Hematopoietic multipotent progenitor cell treated with erythropoietin and hydrocortisone succinate and interleukin-3 and kit ligand, for 4 days (in vitro differentiated cells): ENCODE measurements at places on chromosomes 2 and 18.

DNA sequence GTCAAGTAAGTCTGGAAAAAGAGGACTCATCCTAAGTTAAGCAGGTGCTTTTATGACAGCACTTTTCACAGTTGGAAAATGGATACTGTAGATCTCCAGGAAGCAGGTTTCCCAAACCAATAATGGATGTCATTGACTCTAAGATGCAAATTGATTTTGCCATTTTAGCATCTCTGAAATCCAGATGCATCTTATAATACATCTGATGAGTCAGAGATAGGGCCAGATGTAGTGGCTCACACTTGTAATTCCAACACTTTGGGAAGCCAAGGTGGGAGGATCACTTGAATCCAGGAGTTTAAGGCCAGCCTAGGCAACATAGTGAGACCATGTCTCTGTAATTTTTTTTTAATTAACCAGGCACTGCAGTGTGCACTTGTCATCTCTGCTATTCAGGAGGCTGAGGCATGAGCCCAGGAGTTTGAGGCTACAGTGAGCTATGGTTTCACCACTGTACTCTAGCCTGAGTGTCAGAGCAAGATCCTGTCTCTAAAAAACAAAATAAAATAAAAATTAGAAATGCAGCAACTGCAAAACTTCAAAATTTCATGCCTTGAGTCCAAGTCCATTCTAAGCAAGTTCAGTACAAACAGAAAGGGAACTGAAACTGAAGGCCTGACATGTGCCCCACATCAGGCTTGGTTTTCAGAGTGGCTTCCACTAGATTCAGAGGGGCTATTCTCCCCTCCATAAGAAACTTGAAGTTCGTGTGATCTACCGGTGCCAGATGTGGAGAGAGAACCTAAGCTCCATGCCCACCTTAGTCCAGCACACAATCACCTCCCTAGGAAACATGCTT lies 267.8 kb upstream of the NCKAP5 start:
- no peak for DNase-seq

GRCh38 chr2:50719837-50720696 lies 311.9 kb downstream of the NRXN1 start:
- no peak for DNase-seq

GRCh38 chr2:206456078-206456754 lies 12.9 kb downstream of the ADAM23 start:
- no peak for DNase-seq

- DNase-seq, result no peak
Measured at GRCh38 chr2:6966446-6966940, 49.3 kb downstream of the RNF144A start.

DNA sequence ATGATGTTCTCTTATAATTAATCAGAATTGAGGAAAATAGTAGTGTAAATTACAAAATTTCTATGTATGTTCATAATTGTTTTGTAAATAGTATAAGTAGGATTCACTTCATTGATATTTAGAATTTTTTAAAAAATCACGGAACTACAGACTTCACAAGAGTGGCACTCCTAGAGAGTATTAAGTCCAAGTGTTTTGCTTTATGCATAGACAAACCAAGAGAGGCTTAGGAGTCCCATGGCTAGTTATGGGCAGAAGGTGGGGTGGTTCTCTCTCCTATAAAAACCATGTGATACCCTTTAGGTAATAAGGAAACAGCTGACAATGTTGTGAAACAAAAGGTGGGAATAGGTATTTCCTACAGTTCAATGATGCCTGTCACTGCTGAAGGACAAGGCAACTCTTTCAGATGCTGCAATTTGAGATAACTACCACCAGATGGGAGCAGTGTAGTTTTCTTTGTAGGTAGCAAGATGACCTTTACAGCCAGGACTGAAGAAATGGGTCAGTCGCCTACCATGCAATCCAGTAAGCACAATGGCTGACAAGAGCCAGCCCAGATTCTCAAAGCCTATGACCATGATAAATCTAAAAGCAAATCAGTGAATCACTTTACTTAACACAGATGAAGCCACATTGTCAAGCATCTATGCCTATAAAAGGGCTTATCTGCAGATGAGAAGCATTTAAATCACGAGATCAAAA lies 83.9 kb downstream of the AAK1 start:
- peak; percentile 81 for DNase-seq

DNA sequence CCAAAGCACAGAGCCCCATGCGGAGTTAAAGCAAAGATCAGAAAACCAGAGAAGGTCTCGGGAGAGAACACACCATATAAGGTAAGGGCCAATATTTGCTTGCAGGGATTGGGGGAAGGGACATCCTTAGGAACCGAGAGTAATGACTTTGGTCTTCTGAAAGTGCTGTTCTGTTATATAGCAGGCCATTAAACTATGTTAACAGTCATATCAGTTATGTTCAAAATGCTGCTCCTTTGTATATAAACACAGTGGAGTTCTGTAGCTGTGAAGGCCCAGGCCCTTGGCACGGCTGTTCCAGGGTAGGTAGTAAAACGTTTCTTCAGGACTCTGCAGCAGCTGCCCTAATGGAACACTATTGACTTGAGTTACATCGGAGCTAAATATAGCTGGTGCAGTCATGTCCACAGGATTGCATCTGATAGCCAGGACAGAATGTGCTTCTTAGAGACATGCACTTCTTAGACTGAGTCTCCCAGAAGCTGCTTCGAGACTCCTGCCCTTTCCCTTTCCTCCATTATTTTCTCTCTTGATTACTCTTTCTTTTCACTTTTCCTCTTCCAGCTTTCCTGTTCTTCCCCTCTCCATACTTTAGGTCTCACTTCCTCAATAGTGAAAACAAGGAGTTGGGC lies 122.4 kb downstream of the SETBP1 start:
- no peak for DNase-seq

DNA sequence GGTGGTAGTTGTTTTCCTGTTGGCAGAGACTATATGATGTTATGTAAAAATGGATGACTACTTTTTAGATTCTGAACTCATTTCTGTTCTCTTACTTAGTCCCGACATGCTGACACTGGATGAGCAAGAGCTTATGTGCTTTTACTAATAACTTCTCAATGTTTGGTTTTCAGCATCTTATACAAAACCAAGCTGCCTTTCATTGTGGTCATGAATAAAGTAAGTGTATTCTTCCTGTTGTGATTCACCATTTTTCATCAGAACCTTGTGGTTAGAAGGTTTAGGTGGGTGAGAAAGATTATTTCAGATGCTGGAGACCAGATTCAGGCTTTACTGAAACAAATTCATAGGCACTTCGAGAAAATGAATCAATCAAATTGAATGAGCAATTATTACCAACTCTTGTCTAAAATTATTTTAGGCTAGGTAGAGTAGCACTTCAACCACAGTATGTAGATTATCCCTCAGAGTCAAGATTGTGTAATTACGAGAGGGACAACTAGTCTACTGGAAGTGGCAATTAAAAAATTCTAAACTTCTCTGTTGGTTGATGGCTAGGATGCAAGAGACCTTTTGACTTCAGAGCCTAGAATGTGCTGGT lies 9.3 kb downstream of the GPN1 start:
- no peak for DNase-seq

GRCh38 chr2:38149531-38149930 lies 73.6 kb upstream of the CYP1B1 start:
- no peak for DNase-seq

GRCh38 chr18:55384115-55384514 lies 203.9 kb downstream of the TCF4 start:
- no peak for DNase-seq

- no peak for DNase-seq
Measured at GRCh38 chr2:217517402-217517801, 485.4 kb downstream of the TNS1 start.

DNA sequence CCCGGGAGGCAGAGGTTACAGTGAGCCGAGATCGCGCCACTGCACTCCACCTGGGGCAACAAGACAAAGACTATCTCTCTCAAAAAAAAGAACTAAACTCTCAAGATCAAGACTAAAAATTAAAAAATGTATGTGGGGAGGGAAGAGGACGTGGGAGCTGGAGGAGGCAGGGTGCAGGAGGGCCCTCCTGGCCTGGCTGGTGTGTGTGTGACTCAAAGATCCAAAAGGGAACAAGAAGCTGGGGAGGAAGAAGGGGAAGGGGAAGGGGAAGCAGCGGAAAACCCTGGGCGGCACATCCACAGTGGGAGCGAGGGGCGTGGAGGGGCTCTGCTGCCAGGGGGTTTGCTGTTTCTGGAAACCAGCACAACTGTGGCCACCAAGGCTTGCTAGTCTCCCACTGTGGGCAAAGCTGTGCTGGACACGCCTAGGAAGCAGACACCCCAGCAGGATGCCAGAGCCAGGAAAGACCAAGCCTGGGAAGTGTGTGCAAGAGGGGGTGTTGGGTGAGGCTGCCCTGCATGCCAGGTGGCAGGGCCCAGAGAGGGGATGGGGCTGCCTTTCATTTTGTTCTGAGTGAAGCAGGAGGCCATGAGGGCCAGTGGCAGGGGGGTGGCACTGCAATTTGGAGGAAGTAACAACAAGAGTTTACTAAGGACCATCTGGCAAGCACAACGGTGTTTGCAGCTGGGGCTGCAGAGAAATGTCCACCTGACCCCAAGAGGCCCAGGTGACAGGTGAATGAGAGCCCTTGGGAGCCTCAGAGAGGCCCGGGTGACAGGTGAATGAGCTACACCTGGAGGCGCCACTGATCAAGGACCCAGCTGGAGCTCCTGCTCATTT lies 44.5 kb downstream of the ANO7 start:
- no peak for DNase-seq

DNA sequence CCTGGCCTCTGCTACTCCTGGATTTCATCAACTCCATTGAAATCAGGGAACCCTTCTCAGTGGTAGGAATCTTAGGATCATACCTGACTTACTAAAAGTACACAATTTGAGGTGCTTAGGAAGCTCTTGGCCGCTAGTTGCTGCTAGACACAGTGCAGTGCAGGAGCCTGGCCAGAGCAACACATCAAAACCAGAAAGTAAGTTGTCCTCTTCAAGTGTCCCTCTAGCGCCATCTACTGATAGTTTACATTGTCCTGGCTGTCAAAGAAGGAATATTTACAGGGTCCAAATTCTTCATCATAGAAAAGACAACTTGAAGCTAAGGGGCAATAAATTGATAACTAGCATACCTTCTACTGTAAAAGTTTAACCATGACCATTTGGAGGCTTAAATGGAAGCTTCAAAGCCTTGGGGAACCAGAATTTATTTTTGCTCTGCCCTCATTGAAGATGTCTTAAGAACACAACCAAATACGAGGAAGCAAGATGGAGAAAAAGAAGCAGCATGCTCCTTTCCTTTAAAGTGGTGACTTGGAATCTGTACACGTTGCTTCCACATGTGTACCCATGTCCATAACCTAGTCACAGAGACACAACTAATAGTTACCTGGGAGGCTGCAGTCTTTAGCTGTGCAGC lies 889.1 kb upstream of the GCFC2 start:
- DNase-seq, result peak; percentile 89

GRCh38 chr18:28109781-28110560 lies 67.0 kb downstream of the CDH2 start:
- no peak for DNase-seq

DNA sequence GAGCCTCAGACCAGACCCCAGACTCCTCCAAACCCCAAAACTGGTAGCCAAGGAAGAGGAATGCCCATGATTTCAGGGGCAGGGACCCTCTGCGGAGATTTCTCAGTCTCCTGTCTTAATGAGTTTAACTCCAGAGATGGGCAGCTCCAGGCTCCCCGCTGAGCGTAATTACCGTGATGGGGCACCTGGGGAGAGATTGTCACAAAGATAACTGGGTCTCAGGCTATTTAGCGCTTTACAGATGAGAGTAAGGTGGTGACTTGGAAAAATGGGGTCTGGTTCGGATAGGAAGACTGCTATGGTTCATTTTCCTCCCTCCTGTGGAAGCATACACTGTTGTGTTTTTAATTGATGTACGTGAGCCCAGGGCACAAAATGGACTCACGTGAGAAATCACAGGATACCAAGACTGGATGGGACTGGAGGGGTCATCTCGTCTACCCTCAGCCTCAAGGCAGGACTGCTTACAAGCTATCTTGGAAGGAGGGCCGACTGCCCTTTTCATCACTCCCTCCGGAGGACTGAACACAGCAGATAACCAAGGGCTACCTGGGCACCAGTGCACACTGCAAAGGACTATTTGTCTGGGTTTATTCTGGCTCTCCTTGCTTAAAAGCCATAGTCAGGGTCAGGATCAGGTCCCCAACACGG lies 427.8 kb downstream of the ZNF521 start:
- no peak for DNase-seq

- peak; percentile 32 for DNase-seq
Measured at GRCh38 chr2:96185516-96185915, 23.1 kb downstream of the STARD7 start.

DNA sequence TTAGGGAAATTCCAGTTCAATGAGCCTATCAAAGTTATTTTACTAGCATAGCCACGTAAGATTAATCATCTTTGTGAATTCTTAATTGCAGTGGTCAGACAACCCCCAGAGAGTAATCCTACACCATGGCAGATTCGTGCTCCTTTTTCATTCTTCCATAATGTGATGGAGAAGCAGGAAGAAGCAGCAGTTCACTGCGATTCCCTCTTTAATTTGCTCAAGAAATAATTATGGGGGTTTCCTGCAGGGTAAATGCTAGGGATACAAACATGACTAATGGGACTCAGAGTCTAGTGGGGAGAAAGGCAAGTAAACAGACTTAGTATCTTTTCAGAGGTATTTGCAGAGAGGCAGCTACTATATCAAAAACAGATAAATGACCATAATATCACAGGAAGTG lies 175.8 kb upstream of the HNRNPA3 start:
- no peak for DNase-seq

DNA sequence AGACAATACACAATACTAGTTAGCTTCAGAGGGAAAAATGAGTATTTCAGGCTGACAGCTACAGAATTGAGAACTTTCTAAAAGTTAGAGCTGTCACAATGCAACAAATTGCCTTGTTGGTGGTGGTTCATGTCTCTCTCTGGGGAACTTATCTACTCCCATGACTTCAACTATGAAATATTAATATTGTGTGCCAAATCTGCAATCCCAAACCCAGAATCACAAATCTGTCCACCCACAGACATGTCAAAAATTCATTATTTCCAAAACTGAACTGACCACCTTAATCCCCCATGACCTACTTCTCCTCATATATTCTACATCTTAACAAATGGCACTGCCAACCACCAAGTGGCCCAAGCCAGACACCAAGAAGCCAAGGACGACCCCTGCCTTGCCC lies 143.5 kb downstream of the TCF4 start:
- no peak for DNase-seq

GRCh38 chr2:207468488-207468887 lies 61.3 kb upstream of the CREB1 start:
- no peak for DNase-seq

DNA sequence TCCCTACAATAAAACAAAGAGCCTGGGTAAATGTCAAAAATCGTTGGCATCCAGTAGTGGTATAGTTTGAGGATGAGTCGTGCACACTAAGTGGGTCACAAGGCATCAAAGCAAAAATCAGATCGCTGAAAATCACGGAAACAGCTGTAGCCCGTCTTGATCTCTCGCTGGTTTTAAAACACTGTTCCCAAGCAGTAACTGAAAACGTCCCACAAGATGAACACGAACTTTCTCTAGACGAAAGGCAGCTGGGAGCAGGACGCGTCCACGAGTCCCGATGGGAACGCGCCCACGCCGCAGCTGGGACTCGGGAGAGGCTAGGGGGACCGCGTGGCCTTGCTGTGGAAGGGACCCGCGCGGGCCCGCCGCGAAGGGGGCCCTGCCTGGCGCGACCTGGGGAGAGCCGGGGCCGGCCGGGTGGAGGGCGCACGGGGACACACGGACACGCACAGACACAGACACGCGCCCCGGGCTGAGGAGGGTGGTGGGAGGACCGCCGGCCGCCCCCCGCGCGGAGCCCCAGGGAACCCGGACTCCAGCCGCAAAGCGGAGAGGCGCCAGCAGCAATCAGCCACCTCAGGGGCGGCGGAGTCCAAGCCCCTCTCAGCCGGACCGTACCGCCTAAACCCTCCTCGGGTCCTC lies 651 bp downstream of the STK17B start:
- DNase-seq, result peak; percentile 62
